ENCODE measurements at places on chromosomes 11 and 22.

GRCh38 chr11:128036556-128037093 is 550.7 kb downstream of the ETS1 start:
- DNase-seq = no peak

- DNase-seq = no peak
These were observed 26.2 kb upstream of the LIN7C start for GRCh38 chr11:27532652-27533325.

DNA sequence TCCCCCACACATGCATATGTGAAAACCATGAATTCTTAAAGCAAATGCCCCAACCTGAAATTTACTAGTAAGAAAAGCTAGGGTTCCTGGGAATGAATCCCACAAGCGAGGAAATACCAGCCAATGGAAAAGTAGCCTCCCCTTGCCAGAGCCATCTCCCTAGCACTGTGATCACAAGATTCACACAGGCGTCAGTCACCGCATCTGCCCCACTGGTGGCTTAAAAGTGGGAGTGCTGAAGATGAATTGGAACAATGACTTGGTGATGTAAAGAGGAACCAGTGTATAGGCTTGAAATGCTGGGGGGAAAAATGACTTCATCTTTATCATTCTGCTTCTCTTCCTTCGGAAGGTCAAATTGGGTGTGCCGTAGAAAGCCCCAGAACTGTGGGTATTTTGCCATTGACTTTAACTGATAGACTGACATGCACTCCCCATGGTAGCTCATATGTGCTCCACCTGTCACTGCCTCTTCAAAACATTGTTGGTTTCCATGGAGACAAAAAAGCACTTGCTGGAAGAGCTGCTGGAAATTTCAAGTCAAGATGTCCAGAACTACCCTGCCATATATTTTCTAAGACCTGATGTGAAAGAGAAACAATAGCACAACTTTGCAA is 19.2 kb upstream of the ASPHD2 start:
- no peak for DNase-seq

- no peak for DNase-seq
These were observed 37.0 kb downstream of the MMP7 start for GRCh38 chr11:102493524-102493923.

- no peak for DNase-seq
These were observed 9.2 kb downstream of the THYN1 start for GRCh38 chr11:134243913-134244312.

DNA sequence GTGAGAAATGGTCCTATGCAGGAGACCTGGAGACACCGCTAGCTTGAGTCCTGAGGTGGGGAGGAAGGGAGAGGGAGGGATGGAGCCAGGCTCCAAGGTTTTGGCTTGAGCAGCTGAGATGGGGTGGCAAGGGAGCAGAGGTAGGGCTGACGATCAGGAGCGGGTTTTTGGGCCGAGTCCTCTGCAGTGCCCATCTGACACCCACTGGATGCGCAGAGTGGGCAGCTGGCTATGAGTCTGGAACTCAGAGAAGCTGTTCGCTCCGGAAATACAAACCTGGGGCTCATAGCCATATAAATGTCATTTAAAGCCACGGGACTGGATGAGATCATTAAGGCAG is 453 bp upstream of the MAFF start:
- DNase-seq = no peak

- no peak for DNase-seq
These were observed 476.4 kb downstream of the MIAT start for GRCh38 chr22:27133681-27134314.

DNA sequence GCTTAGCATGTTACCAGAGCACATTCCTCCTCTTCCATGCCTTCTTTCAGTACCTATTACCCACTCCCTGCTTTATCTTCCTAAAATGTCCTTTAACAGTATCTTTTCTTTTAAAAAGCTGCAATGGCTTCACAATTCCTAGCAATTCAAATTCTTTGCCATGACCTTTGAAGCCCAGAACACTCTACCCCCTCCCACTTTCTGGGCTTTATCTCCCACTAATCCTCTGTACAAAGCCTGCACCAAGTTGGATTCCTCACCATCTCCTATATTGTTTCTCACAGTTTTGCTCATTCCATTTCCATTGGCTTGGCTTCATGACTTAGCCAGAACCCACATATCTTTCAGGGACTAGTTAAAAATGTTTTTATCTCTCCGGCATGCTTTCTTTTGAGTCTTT is 80.9 kb downstream of the FAM76B start:
- no peak for DNase-seq

GRCh38 chr11:115659061-115659963 is 155.1 kb upstream of the CADM1 start:
- DNase-seq = no peak

DNA sequence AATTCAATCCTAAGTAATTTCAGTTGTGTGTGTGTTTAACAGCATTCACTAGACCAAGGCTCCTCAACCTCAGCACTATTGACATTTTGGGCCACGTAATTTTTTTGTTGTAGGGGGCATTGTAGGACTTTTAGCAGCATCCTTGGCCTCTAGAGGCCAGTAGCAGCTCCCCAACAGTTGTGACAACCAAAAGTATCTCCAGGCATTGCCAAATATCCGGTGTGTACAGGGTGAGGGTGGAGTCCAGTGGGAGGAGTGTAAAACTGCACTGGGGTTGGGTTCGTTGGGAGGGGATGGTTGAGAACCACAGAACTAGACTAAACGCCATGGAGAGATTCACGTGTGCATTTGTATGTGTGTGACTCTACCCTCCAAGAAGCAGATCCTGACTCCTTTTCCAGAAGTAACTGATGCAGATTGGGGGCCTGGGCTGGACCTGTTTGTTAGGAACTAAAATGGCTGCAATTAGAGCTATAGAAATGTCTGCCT is 5.9 kb upstream of the PHF21A start:
- DNase-seq = no peak

GRCh38 chr22:23832226-23833016 is 6.4 kb downstream of the DERL3 start:
- DNase-seq = no peak

DNA sequence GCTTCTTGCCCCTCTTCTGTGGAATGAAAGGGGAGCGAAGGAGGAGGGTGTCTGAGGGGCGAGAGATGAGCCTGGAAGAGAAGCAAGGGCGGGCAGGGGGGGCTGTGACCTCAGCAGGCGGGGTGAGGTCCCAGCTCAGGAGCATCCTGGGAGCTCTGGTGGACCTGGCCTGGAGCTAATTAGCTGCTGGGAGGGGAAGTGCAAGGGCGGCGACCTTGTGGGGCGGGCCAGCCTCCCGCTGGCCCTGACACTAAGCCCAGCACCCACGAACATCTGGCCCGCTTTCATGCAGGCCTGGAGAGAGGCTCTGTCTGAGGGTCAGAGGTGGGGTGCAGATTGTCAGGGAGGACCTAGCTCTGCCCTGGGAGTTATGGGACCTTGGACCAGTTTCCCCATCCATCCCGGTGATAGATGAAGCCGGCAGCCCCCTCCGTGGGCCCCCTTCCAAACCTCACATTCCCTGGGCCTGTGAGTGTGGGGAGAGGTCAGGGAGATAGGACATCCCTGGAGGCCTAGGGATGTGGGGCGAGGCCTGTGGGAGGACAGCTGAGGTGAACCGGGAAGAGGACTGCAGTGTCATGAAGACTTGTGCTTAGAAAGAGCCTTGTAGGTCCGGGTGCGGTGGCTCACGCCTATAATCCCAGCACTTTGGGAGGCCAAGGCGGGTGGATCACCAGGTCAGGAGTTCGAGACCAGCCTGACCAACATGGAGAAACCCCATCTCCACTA is 28.5 kb upstream of the CD82 start:
- DNase-seq = no peak

Data from skeletal muscle cell (primary cell).